GM04503 (cell line): ENCODE measurements at places on chromosomes 6 and 20.

GRCh38 chr20:37230200-37230599, 31.4 kb downstream of the GHRH start:
- no peak for DNase-seq

DNA sequence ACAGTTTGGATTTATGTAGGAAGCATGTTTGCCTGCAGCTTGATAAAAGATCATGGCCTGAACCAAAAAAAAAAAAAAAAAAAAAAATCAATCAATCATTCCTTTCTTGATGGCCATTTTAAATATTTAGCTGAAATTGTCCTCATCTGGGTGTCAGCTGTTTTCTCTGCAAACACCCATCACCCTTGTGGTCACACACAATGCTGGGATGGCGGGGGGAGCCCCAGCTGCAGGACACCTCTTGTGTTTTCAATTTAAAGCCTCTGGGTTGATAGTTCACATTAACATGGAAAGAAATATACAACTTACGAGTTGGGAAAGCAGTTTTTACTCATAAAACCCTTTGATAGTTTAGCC, 160.4 kb downstream of the ZFP64 start:
- peak; percentile 15 for DNase-seq

- peak; percentile 98 for DNase-seq
Measured at GRCh38 chr20:38109591-38110524, 55.2 kb downstream of the TGM2 start.

DNA sequence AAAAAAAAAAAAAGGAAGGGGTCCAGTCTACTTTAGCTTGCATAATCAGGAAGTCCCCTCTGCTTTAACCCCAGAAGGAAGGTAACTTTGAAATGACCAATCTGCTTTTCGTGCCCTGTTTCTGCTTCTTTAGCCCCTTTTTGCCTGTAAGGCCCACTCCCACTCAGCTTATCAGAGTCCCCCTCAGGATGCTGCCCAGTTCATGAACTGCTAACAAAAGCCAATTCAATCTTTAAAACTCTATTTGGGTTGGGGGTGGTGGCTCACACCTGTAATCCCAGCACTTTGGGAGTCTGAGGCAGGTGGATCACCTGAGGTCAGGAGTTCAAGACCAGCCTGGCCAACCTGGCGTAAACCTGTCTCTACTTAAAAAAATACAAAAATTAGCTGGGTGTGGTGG, 12.3 kb downstream of the GHRH start:
- no peak for DNase-seq

DNA sequence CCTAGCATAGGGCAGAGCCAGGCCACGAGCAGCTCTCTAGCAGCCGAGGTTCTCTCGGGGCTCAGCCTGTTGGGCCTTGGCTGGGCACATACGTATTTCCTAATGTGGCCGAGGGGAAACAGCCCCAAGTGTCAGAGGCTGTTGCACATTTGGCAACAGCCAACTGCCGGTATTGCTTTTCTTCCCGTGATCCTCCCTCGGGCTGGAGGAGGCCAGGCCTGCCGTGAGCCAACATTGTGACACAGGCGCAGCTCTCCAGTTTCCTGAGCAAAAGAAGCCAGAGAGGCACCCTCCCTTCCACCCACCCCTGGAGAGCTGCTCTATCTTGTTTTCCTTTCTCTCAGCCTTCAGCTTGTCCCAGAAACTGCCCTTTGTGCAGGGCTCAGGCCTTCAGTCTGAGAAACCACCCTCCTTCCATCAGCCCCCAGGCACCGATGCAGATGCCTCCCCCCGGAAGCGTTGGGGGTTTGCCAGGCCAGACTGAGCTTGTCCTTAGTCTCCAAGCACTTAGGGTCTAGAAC, 5.1 kb upstream of the BPI start:
- DNase-seq = no peak

GRCh38 chr20:1083431-1084080, 34.8 kb upstream of the PSMF1 start:
- DNase-seq = no peak

DNA sequence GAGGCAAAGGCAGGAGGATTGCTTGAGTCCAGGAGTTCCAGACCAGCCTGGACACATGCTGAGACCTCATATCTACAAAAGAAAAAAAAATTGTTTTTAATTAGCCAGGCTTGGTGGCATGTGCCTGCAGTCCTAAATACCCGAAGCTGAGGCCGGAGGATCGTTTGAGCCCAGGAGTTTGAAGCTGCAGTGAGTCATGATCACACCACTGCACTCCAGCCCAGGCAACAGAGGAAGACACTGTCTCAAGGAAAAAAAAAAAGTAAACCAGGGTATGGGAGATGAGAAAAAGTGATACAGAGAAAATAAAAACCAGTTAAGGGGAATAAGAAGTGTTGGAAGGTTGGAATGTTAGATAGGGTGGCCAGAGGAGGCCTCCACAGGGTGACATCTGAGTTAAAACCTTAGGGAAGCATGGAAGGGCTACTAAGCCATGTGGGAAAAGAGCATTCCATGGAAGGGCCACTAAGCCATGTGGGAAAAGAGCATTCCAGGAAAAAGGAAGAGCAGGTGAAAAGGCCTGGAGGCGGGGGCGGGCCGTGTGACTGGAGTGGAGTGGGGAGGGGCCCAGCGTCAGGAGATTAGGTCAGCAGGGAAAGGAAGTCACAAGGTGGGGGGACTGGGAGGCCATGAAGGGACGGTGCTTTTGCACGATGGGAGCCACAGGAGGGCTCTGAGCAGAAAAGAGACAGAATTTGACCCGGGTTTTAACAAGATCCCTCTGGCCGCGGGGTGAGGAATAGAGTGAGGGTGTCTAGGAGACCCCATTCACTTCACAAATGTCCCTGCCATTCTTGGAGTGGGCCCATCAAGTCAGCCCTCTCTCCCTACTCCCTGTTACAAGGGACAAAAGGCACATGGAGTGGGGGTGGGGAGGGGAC, 18.3 kb downstream of the CPNE5 start:
- DNase-seq = peak; percentile 17

DNA sequence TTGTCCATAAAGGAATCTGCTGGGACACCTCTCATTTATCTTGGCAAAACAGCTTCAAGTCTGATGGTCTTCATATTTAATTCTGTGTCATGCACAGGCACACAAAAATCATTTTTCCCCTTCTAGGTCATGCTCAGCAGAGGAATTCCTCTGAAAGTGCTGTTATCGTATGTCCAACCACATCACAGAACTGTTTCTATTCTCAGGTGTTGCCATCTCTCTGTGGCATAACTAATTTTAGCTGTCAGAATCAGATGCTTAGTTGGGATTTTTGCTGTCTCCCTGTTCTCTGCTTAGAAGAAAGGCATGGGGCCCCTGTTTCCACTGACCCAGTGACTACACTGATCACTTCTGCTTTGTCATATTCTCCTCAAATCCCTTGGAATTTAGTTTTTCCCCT, 608.0 kb upstream of the EPHA7 start:
- DNase-seq = no peak

GRCh38 chr20:19830211-19830785, 72.2 kb downstream of the RIN2 start:
- DNase-seq = no peak

GRCh38 chr20:48143435-48144081, 358.3 kb upstream of the SULF2 start:
- DNase-seq = no peak

- DNase-seq = no peak
Measured at GRCh38 chr20:45470262-45470931, 844 bp downstream of the WFDC2 start.

DNA sequence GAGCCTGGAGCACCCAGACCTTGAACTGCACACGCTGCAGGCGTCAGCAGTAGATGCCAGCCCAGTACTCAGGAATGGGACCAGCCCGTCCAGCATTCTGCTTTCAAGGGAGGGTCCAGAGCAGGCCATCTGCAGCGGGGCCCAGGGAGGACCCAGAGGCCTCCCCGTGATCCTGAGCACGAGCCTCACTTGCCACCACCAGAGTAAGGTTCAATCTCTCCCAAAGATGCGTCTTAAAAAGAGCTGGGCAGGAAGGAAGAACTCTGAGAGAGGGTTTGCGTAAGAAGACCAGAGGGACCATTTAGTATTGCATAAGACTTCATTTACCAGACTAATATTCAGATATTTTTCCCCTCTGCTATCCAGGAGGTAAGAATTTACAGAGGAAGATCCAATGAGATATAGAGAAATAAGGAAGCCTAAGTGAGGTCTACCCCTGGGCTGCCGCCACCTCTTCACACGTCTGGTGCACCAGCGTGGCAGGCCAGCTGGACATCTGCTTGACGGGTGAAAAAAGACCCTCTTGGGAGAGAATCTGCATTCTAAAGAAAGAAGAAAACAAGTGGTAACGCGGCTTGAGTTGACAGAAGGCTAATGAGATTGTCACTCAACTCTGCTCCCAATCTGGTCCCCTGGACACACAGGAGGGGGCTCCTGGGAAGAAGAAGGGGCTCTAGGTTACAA, 107.3 kb downstream of the PRND start:
- DNase-seq = no peak

DNA sequence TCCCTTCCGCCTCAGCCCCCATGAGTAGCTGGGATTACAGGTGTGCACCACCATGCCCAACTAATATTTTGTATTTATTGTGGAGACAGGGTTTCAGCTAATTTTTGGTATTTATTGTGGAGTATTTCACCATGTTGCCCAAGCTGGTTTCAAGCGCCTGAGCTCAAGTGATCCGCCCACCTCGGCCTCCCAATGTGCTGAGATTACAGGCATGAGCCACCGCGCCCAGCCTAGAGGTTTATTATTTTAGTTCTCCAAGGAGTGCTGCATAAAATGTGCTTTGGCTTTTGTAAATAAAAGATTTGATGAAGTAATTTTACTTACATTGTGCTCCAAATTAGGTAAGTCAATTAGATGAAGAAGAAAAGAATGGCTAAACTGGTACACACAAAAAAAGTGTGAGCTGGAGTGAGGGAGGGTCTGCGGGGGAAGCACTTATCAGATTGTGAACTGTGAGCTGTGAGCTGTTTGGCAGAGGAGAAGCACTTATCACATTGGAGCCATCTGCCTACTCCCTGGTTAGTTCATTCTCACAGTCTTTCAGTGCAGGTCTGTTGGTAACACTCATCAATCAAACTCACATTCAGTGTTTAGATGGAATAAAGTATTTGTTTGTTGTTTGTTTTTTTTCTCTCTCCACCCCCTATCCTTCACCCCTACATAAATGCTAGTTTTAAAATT, 398.0 kb downstream of the EPHA7 start:
- DNase-seq = no peak

- peak; percentile 9 for DNase-seq
Measured at GRCh38 chr6:78436335-78436734, 431.0 kb upstream of the IRAK1BP1 start.

GRCh38 chr6:111610548-111611172, 5.0 kb upstream of the TRAF3IP2 start:
- no peak for DNase-seq

DNA sequence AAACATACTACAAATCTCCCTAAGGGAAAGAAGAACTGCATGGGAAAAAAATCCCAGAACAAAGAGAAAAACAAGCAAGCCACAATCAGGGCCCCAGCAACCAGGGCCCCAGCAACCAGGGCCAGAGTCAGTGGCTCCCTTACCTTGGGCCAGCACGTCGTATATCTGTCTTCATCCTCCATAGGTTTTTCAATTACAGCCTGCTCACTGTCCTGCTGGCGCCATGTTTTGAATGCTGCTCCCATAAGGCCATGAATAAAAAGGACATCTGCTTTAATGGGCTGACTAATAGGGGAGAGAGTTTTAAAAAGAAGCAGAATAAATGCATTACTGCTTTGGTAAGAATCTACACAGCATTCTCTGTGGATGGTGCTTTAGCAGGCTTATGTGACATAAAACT, 49.2 kb downstream of the SERAC1 start:
- no peak for DNase-seq

- no peak for DNase-seq
Measured at GRCh38 chr6:104623052-104623690, 236.5 kb downstream of the HACE1 start.

DNA sequence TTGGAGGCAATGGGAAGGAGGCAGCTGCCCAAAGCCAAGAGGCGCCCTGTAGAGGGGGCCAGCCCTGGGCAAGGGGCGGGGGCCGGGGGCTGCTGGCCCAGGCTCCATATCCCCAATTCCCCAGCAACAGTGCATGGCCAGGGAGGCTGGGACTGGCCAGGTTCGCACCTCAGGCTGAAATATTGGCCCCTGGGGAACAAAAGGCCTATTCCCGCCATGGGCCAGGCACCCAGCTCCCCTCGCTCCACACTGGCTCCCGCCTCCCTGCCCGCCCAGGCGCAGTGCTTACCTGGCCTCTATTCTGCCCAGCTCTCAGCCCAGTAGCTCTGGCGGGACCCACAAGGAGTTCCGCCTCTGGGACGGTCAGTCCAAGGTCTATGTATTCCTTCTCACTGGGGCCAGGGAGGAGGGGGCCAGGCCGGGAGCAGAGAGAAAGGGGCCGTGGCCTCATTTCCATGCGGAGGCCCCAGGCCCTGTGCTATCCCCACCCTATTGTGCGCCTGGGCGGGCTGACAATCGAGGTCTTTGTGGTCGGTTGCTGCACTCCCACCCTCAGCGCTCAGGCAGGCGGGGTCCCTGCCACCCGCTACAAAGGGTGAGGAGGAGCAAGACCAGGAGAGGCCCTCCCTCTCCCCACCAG, 42.3 kb downstream of the YTHDF1 start:
- no peak for DNase-seq

- peak; percentile 72 for DNase-seq
Measured at GRCh38 chr6:35391240-35391968, 49.0 kb downstream of the PPARD start.

- no peak for DNase-seq
Measured at GRCh38 chr20:32325706-32326503, 32.2 kb upstream of the ASXL1 start.

DNA sequence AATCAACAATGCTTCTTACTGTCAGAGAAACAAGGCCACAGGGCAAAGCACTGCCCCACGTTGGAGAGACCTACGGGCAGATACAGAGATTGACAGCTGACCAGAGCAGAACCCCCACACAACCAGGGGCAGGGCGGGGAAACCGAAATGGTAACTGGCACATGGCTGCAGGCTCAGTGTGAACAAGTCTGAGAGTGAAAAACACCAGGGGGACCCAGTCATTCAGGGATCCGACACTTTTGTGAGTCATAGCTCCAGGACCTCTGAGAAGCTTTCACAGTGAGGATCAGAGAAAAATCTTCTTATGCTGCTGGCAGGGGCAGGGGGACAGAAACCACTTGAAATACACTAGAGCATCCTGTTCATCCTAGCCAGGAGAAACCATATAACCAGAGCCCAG, 254.2 kb downstream of the C6orf118 start:
- DNase-seq = no peak

- no peak for DNase-seq
Measured at GRCh38 chr20:2101057-2101864, at the start of gene STK35. Gene STK35 (plus strand): TSS chr20:2101827. CDS start chr20:2101882, 55 bp downstream.

- DNase-seq = peak; percentile 96
Measured at GRCh38 chr6:150857062-150857944, 8.2 kb upstream of the MTHFD1L start.

GRCh38 chr6:34386316-34387137, 5.9 kb downstream of the NUDT3 start:
- DNase-seq = peak; percentile 85

GRCh38 chr6:154378518-154378917, 21.9 kb upstream of the IPCEF1 start:
- DNase-seq = no peak

- no peak for DNase-seq
Measured at GRCh38 chr6:16173167-16173940, 44.5 kb downstream of the MYLIP start.

GRCh38 chr20:32465092-32465900, 107.2 kb downstream of the ASXL1 start:
- no peak for DNase-seq
